ENCODE measurements at places on chromosomes 4 and X.

DNA sequence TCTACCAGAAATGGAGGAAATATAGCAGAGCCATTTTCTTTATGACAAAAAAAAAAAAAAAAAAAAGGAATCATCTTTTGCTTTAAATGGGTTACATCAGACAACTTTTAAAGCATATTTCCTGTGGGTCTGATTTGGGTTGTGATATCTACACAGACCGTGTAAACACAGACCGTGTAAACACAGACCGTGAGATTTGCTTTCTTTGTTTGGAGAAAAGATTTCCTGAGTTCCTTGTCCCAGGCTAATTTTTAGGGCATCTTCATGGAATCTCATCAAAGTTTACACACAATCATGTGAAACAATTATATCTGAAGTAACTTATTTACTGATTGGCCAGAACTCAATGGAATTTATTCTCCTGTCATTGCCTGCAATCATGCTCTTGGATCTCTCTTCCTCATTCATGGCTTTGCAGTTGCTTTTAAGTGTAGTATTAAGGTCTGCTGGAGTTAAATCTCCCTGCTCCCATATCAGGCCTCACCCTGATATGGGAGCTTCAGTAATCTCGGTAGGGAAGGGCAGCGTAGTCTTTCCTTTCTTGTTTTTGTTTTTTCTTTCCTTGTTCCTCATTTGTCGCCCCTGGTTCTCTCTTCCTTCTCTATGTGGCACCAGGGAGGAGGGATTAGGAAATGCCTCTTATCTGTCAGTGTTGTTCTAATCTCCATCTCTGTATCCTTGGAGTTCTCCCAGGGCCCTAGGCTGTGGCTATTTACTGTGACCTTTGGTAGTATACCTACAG is 248.6 kb upstream of the JADE1 start:
- no peak for DNase-seq

DNA sequence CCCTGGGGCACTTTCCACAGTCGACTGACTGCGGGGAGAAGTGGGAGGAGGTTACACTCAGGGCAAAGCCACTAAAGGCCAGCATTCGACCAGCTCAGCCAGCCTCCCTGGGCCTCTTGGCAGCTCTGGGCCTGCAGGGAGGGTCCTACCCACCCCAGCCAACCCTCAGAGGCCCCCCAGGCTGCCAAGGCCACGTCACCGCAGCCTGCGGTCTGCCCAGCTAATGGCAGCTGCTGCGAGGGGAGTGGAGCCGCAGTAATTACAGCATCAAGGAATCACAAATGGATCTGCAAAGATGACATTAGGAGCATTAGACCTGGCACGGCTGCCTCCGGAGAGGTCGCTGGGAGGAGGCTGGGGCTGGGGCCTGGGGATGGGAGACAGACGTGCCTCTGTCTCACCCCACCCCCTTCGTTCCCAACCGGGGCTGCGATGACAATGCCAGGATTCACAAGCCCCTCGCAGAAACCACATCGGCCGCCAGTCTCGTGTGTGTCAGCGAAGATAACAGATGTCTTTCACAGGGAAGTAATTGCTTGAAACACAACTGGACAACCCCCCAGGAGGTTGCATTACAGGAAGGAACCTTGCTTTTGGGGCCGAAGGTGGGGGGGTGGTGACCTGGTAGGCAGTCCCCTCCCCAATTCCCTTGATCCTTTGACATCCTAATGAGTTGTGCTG is 367.6 kb downstream of the BCOR start:
- no peak for DNase-seq

- DNase-seq, result no peak
Observed at GRCh38 chrX:41875142-41875541, 48.2 kb downstream of the CASK start.

- no peak for DNase-seq
Observed at GRCh38 chr4:8182858-8183725, 16.0 kb upstream of the SH3TC1 start.

- DNase-seq, result no peak
Observed at GRCh38 chr4:117664706-117665444, 369.4 kb upstream of the NDST3 start.

GRCh38 chrX:9464435-9465371 is at the start of gene TBL1X:
Gene TBL1X, plus strand, starts transcription at chrX:9465058. Its CDS starts 188,529 bp downstream, at chrX:9653587.
- DNase-seq, result peak; percentile 58

DNA sequence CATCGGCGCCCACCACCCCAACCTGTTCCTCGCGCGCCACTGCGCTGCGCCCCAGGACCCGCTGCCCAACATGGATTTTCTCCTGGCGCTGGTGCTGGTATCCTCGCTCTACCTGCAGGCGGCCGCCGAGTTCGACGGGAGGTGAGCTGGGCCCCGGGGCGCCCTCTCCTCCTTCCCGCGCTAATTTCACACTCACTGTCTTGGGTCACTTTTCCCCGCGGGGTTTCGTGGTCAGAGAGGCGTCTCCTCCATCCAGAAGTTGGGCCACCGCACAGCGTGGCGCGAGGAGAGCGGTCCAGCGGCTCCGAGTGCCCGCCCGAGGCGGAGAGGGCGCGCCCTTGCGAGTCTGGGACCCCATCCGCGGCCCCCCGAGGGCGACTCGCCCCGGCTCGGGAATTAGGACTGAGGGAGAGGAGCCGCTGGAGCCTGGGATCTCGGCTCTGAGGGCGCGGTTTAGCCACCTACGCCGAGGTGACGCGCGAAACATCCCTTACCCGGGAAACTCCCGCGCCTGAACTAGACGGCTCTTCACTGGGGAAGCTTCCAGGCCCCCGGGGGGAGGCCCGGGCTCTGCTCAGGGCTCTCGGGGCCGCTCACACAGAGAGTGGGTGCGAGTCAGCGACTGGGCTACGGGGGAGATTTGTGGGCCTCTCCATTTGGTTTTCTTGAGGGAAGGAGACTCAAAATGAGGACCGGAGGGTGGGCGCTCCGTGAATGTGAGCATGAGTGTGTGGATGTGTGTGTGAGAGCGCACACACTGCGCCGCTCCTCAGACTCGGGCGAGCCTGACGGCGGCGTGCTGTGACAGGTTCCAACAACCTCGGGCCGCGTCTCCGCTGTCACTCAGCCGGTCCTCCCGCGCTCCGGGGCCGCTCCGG is 551 bp downstream of the NPNT start:
- DNase-seq, result no peak

DNA sequence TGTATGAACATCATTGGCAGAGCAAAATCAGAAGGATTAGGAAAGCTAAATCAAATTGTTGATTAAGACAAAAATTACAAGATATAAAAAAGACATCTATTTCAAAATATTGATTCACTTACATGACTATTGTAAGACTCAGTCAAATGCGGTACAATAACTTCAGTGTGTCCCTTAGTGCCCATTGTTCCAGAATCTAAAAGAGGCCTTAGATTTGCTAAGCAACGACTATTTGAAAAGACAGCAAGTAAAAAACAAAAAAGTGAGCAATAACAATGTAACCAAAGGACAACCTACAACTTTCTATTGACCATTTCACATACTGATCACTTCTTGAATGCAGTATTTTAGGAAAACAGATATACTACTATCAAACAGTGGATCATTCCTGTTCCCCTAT is 65.6 kb downstream of the UBA6 start:
- DNase-seq, result no peak

DNA sequence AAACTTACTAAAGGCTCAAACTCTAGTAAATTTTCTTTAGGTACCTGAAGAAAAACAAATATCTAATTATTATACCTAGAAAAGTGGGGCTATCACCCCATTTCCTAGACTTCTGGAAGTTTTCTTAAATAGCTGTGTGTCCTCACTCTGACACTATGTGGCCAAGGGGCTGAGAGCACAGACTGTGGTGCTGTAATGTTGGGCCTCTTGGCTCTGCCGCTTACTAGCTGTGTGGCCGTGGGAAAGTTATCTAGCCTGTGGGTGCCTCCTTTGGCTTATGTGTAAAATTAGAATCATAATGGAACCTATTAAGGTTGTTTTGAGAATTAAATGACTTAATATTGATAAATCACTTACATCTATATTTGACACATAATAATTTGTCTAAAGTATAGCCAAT is 114.4 kb downstream of the SNCA start:
- no peak for DNase-seq

DNA sequence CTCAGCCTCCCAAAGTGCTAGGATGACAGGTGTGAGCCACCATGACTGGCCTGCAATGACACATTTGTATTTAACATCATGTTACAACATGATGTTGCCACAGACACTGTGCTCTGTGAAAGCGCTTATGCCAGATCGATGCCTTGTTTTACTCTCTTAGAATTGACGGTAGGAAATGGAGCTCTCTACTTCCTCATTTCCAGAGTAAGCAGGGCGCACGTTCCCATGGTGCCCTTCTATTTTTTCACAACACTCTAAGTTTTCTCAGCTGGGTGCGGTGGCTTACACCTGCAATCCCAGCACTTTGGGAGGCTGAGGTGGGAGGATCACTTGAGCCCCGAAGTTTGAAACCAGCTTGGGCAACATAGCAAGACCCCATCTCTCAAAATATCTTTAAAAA is 60.7 kb upstream of the DHRSX start:
- DNase-seq, result no peak

GRCh38 chrX:24876530-24877287 is 139.1 kb downstream of the ARX start:
- no peak for DNase-seq

DNA sequence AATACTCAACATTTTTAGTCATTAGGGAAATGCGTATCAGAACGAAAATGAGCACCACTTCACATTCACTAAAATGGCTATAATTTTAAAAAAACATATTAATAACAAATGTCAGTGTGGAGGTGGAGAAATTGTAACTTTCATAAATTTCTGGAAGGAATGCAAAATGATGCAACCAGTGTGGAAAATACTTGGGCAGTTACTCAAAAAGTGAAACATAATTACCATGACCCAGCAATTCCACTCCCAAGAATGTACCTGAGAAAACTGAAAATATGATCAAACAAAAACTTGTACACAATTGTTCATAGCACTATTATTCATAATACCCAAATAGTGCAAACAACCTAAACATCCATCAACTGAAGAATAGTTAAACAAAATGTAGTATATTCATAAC is 76.1 kb upstream of the FAM241A start:
- DNase-seq, result no peak

- no peak for DNase-seq
Observed at GRCh38 chr4:164408831-164409230, 345.1 kb upstream of the SMIM31 start.

- no peak for DNase-seq
Observed at GRCh38 chr4:74441744-74442143, 3.2 kb upstream of the AREG start.

DNA sequence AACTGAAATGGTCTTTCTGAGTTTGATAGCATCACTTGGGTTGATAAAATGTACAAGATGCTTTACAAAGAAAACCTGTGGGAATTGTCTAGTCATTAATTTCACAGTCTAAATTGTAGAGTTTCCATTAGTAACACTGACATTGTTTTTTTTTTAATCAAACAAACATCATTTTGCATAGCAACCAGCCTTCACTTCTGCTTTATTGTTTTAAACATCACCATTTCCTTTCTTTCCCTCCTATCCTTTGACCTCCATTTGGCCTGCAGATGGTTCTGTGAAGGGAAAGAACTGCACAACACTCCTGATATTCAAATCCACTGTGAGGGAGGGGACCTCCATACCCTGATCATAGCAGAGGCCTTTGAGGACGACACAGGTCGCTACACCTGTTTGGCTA is 171.1 kb downstream of the PALLD start:
- DNase-seq, result no peak

- no peak for DNase-seq
Observed at GRCh38 chr4:186699298-186699697, 24.4 kb downstream of the FAT1 start.

DNA sequence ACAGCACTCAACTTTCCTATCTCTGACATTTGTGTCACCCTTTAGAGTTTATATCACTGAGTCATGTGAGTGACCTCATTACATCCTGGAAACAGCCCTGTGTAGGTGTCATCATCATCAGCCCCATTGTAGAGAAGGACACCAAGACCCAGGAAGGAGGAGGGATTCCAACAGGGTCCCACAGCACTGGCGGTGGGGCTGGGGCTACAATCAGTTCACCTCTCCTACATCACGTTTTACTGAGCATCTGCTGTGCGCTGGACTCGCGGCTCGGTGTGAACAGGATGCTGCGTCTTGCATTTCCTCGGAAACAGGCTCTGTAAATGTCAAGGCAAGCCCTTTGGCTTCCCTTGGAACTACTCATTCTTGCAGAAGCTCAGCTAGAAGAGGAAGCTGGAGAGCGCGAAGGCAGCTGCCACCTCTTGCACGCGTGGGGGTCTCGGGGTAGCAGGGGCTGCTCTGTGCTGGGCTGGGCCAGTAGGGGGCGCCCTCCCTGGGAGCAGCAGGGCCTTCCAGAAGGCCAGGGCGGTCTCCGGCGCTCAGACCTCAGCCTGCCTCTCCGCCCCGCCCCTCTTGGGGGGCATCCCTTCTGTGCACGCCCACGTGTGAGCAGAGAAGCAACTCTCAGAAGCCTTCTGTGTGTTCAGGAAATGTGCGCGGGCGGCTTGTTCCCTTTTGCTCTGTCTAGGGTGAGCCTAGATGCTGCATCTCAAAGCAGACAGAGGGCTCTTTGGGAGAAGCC is 29.0 kb downstream of the REELD1 start:
- DNase-seq, result peak; percentile 56

DNA sequence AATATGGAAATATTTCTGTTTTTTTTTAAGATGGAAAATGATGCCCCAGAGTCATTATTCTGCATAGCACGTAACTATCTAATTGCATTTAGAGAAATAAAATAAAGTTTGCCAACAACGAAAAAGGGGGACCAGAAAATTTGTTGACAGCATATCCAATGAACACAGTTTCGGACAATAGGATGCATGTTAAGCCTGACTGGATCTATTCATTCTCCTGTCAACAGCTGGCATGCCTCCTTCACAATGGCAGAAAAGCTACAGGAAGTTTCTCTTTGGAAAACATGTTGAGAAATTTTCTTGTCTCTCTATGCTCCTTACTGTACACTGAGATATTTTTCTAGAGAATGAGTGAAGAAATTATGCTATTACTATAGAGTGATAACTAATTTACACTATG is 262.5 kb downstream of the GRID2 start:
- DNase-seq, result no peak

Data from stimulated activated CD4-positive, alpha-beta T cell treated with anti-CD3 and anti-CD28 coated beads, Interleukin-2, amount 100 ng/mL, for 24 hours (primary cell).